ENCODE measurements at places on chromosomes 2 and 18.

GRCh38 chr2:220029013-220029412, 401.6 kb downstream of the SLC4A3 start:
- no peak for DNase-seq

DNA sequence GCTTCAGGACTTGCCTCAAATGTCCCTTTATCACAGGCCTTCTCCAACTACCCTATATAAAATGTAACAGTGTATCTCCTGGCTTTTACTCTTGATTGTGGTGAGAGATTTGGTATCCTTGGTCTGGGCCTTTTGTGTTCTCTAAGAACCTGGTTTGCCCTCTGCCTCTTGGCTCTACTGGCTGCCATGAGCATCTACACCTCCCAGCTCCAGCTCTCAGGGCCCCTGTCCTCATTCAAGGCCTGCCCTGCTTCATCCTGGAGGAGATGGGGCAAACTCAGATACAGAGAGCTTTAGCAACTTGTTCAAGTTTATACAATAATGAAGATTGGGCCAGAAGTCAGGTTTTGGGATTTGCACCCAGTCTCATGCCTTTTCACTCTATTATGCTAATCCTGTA, 45.0 kb downstream of the QPCT start:
- no peak for DNase-seq

GRCh38 chr2:105545730-105546627, 147.1 kb upstream of the FHL2 start:
- DNase-seq = peak; percentile 51

- no peak for DNase-seq
Observed at GRCh38 chr18:73352546-73352945, 484.8 kb upstream of the NETO1 start.

GRCh38 chr18:3625742-3626091, 175.7 kb downstream of the TGIF1 start:
- no peak for DNase-seq

DNA sequence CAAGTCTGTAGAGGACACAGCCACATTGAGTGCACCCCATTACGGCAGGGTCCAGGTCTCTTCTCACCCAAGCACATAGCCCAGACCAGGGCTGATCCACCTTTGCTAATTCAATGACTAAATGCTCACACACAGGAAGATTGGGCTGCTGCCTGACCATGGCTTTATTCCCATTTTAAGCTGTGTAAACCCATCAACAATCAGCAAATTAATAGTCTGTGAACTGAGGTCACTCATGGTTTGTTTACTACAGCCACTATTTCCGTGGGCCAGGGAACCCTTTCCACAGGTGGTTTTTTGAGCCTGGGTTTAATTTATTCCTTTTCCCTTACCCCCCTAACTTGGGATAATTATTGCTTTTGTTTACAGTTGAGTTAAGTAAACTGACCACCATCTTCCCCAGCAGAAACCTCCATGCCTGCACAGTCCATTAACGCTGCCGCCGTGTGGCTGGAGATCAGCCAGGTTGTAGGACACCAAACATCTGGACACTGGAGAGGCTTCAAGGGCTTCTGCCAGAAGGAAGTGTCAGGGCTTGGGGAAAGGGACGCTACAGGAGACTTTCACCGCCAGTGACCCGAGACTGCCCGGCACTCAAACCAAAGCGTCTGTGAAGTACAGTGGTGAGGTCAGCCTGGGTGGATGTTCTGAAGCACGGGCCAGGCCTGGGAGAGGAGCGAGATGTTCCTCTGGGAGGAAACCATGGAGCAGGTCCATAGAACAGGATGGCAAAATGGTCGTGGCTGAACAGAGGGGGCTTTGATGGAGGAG, 282.9 kb downstream of the DYSF start:
- DNase-seq = no peak

- DNase-seq = no peak
Observed at GRCh38 chr2:109305490-109306167, 176.6 kb downstream of the SH3RF3 start.

DNA sequence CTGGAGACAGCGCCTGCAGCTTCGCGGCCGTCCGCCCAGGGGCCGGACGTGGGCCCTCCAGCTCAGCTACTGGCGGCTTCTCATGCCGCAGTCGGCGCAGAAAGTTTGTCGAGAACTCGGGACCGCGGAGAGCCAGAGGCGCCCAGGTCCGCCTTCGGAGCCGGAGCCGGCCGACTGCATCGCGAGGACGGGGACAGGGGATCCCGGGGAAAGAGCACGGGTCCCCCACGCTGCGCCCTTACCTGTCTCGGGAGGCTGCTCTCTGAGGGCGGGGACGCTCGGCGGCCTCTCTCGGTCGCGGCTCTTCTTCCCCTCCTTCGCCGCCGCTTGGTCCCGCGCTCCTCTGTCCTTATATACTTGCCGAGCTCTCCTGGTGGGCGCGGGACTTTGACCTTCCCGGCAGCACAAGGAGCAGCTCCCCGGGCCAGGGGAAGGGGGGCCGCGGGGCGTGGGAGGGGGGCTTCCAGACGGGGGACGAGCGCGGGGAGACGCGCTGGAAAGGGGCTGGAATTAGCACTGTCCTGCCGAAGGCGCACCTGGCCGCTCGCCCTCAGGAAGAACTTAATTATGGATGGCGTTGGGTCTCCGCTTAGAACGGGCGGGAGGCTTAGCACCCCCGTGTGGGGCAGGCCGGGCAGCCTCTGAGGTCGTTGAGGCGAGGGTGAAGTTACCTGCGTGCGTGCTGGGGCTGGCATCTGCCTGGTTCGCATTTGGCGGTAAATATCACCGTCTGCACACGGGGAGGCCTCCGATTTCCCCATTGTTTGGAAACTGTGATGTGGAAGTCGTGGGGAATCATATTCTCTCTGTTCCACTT, at the start of gene POMC:
POMC (minus strand) TSS at position 325 of the 817 bp plus-strand sequence. CDS start 3,808 bp downstream, outside the sequence.
- no peak for DNase-seq

GRCh38 chr2:239035361-239035814, 187.5 kb downstream of the TWIST2 start:
- DNase-seq = no peak

GRCh38 chr18:10379522-10379921, 74.9 kb upstream of the APCDD1 start:
- no peak for DNase-seq

DNA sequence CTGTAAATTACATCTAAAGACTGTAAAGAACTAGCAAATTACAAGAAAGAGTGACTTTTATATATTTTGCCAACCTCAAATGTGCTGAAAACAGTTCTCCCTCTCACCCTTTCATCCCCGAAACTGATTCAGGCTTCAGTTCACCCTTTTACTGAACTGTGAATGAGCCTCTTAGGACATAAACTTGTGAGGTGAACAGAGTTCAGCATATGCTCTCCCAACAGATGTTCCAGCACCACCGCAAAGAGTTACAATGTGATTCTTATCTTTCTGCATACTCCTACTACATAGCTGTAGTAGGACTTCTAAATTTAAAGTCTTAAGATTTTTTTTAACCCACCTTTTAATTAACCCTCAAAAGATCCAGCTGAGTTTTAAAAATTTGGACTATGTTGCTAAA, 1.2 kb upstream of the ZCCHC2 start:
- no peak for DNase-seq

GRCh38 chr18:42363446-42364441, 408.7 kb downstream of the PIK3C3 start:
- DNase-seq = no peak

GRCh38 chr2:237466211-237466610, 20.8 kb upstream of the MLPH start:
- no peak for DNase-seq

DNA sequence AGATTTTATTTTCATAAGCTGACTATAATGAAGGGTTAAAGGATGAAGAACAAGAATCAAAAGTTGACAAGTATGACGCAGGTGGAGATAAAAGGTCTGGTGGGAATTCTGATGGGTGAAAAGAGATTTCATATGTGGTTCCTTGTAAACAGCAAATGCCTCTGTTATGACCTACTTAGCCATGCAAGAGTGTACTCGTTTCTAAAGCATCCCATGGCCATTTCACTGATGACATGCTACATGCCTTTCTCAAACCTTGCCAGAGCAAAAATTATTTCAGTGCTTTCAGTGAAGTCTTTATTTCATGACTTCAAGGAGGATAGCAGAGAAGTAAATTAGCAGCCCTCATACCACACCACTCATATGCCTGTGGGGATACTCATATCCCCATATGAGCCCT, 71.7 kb downstream of the FEZ2 start:
- DNase-seq = no peak

GRCh38 chr18:7946734-7947377, 379.7 kb downstream of the PTPRM start:
- DNase-seq = peak; percentile 83

DNA sequence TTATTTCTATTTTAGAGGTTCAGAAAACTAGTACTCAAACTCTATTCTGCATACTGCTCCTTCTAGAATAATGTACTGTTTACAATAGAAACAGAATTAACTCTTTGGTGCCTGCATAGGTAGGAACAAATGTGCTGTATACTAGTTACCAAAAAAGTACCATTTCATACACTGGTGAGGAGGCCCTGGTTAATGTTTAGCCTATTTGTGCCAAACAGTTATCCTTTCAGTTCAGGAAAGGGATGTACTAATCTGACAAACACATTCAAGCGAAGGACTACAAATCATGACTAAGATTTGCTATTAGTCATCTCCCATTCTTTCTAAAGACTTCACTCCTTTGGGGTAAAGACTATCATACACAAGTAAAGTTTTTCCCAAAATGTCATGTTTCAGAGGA, 47.4 kb downstream of the EXOC6B start:
- peak; percentile 75 for DNase-seq

- peak; percentile 70 for DNase-seq
Observed at GRCh38 chr2:190340369-190340768, 3.0 kb upstream of the INPP1 start.

GRCh38 chr2:230408244-230408842, 7.7 kb upstream of the SP100 start:
- DNase-seq = peak; percentile 80

- no peak for DNase-seq
Observed at GRCh38 chr18:48599391-48599790, 60.6 kb downstream of the CTIF start.

DNA sequence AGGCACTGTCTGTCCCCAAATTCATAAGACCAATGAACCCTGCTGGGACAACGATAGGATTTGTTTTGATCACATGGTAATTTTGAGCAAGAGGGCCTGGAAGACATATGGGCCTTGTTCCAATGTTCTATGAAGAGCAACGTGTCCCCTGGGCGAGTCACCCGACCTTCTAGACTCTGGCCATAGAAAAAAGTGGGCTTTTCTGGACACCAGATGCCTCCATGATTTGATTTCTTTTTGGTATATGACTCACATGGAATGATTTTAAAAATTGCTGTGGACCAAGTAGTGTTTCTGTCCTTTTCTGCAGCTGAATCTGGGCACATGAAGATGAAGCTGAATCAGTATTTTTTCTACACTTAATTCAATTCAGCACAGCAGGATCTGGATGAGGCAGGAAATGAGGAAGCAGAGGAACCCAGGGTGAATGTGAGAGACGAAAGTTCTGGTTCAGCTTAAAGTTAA, 104.9 kb downstream of the CDC42EP3 start:
- peak; percentile 75 for DNase-seq

DNA sequence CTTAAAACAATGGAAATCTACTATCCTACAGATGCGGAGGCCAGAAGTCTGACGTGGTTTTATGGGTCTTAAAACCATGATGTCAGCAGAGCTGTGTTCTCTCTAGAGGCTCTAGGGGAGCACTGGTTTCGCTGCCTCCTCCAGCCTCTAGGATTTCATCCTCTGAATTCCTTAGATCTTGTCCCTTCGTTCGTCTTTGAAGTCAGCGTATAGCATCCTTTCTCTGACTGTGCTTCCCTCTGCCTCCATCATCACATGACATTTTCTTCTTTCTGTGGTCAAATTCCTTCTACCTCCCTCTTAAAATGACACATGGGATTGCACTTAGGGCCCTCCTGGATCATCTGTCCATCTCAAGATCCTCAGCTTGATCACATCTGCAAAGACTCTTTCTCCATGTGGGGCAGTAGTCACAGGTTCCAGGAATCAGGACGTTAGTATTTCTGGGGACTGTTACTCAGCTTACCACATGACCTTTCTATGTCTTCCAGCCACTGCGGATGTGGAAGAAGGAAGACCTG, 22.7 kb upstream of the NCK2 start:
- no peak for DNase-seq

DNA sequence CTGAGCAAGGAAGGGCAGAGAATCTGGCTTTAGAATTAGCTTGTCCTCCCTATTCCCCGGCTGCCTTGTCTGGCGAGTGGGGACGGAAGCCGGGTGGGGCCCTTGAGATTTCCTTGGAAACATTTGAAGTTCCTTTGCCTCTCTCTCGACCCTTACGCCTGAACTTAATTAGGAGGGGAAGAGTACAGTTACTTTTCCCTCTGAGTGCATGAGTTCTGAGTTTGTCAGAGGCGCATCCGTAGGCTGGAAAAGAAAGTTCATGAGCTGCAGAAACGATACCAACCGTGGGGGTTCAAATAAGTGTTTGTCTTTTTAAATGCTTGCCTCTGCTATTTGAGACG, 468 bp downstream of the PIKFYVE start:
- no peak for DNase-seq

DNA sequence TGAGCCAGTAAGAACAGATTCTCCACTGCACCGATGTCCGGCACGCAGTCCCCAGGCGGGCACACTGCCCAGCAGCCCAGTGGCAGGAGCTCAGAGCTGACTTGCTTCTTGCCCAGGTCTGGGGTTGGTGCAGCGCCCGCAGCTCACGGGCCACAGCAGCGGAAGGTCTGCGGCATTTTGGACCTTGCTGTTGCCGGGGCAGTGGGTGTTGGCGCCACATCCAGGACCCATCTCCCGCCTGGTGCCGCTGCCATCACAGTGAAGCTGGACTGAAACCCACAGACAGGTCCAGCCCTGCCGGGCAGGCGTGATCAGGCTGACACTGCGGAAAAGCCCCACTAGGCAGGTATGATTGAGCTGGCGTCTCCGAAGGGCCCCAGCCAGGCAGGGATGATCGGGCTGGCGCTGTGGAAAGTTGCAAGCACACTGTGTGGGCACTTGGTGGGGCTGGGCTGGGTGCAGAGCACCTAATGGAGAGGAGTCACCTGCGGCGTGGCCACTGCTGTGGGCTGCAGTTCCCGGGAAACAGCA, 75.5 kb downstream of the SLC66A2 start:
- no peak for DNase-seq

DNA sequence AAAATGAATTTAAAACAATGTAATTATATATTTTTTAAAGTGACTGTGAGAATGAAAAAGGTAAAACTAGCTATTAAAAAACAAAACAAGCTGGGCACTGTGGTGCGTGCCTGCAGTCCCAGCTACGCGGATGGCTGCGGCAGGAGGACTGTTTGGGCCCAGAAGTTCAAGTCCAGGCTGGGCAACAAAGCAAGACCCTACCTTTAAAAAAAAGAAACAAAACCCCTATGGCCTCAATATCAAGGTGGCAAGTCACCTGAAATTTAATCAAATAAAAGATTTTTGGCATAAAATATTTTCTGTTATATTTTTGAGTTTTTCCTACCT, 46.9 kb upstream of the STRN start:
- no peak for DNase-seq

DNA sequence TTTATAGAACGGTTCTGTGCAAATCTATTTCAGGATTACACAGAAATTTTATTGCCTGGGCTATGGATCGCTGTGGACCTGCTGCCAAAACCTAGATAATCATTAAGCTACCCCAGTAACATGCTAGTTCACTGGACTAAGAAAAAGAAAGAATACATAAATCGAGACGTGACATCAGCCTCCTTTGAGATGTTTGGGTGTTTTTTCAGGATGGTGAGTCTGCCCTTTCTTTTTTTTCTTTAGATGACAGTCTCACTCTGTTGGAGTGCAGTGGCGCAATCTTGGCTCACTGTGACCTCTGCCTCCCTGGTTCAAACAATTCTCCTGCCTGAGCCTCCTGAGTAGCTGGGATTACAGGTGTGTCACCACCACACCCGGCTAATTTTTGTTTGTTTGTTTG, 52.0 kb downstream of the FHOD3 start:
- DNase-seq = peak; percentile 55
